PC-3 (cell line): ENCODE measurements at places on chromosomes 12 and 14. TPM values are rescaled to one million over a fixed set of nuclear protein-coding genes. Genes with fewer than 3 reads are reported as not detected.

Gene SOAT2
- total RNA-seq = 0.07 and 0.86 TPM in 2 replicates

Gene GPD1
- 0.11 and 0.40 TPM in 2 replicates for total RNA-seq

Gene KRT6C
- total RNA-seq = not detected in 2 replicates

Gene BCL11B
- 0.73 and 1.7 TPM in 2 replicates for total RNA-seq

Gene FOXM1
- 71.4 and 88.6 TPM in 2 replicates for total RNA-seq

Gene FSCB
- 0.12 and 0.15 TPM in 2 replicates for total RNA-seq

Gene TAPBPL
- 0.47 and 1.8 TPM in 2 replicates for total RNA-seq

Gene ESPL1
- 31.6 and 37.3 TPM in 2 replicates for total RNA-seq

GRCh38 chr12:6229224-6230218 is 29.3 kb downstream of the CD9 start:
- peak overlapping the region; percentile 52 for H3K4me3 ChIP-seq
- DNase-seq = peak; percentile 87
- peak overlapping the region; percentile 99 for H3K27ac ChIP-seq
- H3K4me1 ChIP-seq = peaks cover 55% of the 10 kb centered on the region
- H3K27me3 ChIP-seq = no peaks in the 10 kb centered on the region
- peaks cover 39% of the 10 kb centered on the region for H3K36me3 ChIP-seq

- H3K4me3 ChIP-seq = no peak within 1 kb of the TSS
- no peaks in the 10 kb centered on the region for H3K4me1 ChIP-seq
- no peaks in the 10 kb centered on the region for H3K36me3 ChIP-seq
- peaks cover 83% of the 10 kb centered on the region for H3K27me3 ChIP-seq
- DNase-seq = peak; percentile 10
Measured at GRCh38 chr12:4379405-4379804, at the start of gene FGF23. Gene FGF23, minus strand, starts transcription at chr12:4379712. Its CDS starts 130 bp downstream, at chr12:4379582.

- H3K27ac ChIP-seq = no peak overlapping the region
- peaks cover 10% of the 10 kb centered on the region for H3K27me3 ChIP-seq
- H3K36me3 ChIP-seq = no peaks in the 10 kb centered on the region
- no peak for DNase-seq
- H3K4me3 ChIP-seq = no peak overlapping the region
Measured at GRCh38 chr12:52708010-52708409, 4.7 kb upstream of the KRT77 start.

GRCh38 chr12:132554845-132555630 is 55.3 kb downstream of the LRCOL1 start:
- no peak overlapping the region for H3K27ac ChIP-seq
- no peaks in the 10 kb centered on the region for H3K4me1 ChIP-seq
- H3K4me3 ChIP-seq = no peak overlapping the region

DNA sequence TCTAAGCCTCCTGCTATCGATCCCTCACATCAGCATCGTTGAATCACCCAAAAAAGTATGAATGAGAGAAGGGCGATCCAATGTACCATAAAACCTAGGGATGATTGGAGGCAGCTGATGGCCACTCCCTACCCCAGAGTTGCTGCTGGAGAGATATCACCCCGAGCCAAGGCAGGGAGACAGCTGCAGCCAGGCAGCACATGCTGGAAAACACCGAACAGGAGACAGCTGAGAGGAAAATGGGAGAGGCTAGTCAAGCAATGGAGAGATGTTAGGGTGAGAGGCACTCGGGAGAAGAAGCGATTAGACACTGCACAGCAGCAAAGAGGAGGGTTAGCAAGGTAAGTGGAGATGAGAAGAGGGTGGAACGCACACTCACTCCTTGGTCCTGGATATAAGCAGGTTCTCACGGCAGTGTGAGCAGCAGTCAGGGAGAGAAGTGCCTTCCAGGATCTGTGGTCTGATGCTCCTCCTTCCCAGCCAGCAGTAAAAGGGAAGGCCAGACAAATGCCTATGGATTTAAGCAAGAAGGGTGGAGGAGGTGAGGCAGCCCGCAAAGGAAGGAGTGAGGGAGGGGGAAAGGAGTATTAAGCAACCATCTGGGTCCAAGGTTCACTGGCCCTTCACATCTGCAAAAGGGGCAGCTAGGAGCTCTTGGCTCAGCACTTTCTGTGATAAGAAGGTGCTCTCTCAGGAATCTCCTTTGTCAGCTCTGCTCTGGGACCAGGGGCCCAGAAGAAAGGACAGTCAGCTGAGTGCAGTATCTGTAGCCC is at the start of gene SLC7A7:
SLC7A7 (minus strand) TSS at position 495 of the 773 bp plus-strand sequence. CDS start 2,037 bp downstream, outside the sequence.
- H3K36me3 ChIP-seq = no peaks in the 10 kb centered on the region
- no peak for DNase-seq
- no peak within 1 kb of the TSS for H3K27ac ChIP-seq
- H3K4me3 ChIP-seq = no peak within 1 kb of the TSS
- peaks cover 13% of the 10 kb centered on the region for H3K4me1 ChIP-seq

GRCh38 chr12:52965337-52965731 is 16.4 kb downstream of the KRT18 start:
- no peaks in the 10 kb centered on the region for H3K27me3 ChIP-seq
- no peak for DNase-seq
- no peak overlapping the region for H3K4me3 ChIP-seq
- peaks cover 7% of the 10 kb centered on the region for H3K4me1 ChIP-seq
- H3K36me3 ChIP-seq = no peaks in the 10 kb centered on the region

DNA sequence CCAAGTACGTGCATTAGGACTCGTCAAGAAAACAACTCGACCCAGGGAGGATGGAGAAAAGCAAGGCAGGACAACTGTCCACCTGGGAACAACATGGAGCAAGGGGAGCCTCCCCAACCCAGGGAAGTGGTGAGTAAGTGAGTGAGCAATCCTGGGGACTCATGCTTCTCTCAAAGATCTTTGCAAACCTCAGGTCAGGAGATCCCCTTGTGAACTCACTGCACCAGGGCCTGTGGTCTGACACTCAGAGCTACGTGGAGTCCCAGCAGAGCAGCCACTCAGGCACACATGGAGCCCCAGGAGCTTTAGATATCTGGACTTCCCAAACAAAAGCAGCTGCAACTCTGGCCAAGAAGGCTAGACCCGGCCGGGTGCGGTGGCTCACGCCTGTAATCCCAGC is 12.2 kb upstream of the OR5AU1 start:
- H3K27me3 ChIP-seq = peaks cover 36% of the 10 kb centered on the region
- DNase-seq = no peak
- no peaks in the 10 kb centered on the region for H3K36me3 ChIP-seq
- H3K4me3 ChIP-seq = no peak overlapping the region
- no peak overlapping the region for H3K27ac ChIP-seq
- no peaks in the 10 kb centered on the region for H3K4me1 ChIP-seq

DNA sequence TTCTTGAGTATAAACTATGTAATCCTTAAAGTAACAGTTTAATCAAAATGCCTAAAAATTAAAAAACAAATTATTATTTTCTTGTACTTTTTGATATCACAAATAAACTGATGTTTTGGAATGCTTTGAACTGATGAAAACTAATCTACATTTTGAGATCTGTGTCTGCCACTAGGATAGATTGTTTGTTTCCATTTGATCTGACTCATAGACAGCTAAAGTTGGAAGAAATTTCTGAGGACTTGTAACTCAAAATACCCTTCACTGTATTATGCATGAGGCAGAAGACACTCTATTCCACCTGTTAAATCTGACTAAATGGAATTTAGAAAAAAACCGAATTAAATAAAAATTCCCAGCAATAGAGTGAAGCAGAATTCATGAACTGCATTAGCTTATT is 1400.0 kb upstream of the FLRT2 start:
- H3K4me1 ChIP-seq = no peaks in the 10 kb centered on the region
- H3K36me3 ChIP-seq = no peaks in the 10 kb centered on the region
- no peak overlapping the region for H3K27ac ChIP-seq
- DNase-seq = no peak
- H3K27me3 ChIP-seq = no peaks in the 10 kb centered on the region

- H3K4me3 ChIP-seq = no peak overlapping the region
- peaks cover 1% of the 10 kb centered on the region; the same call in 1 of the 2 replicates for H3K4me1 ChIP-seq
- no peaks in the 10 kb centered on the region for H3K27me3 ChIP-seq
Measured at GRCh38 chr14:55715889-55716288, 135.9 kb downstream of the KTN1 start.

GRCh38 chr12:91072931-91073330 is 15.1 kb upstream of the KERA start:
- no peak overlapping the region for H3K4me3 ChIP-seq
- peaks cover 27% of the 10 kb centered on the region for H3K4me1 ChIP-seq
- no peak overlapping the region for H3K27ac ChIP-seq
- no peaks in the 10 kb centered on the region for H3K27me3 ChIP-seq
- H3K36me3 ChIP-seq = no peaks in the 10 kb centered on the region
- DNase-seq = peak; percentile 28

GRCh38 chr14:103123634-103124500 is 606 bp downstream of the TNFAIP2 start:
- H3K27ac ChIP-seq = no peak overlapping the region
- no peaks in the 10 kb centered on the region for H3K27me3 ChIP-seq
- peak; percentile 44 for DNase-seq
- peak overlapping the region; percentile 80 for H3K4me3 ChIP-seq

DNA sequence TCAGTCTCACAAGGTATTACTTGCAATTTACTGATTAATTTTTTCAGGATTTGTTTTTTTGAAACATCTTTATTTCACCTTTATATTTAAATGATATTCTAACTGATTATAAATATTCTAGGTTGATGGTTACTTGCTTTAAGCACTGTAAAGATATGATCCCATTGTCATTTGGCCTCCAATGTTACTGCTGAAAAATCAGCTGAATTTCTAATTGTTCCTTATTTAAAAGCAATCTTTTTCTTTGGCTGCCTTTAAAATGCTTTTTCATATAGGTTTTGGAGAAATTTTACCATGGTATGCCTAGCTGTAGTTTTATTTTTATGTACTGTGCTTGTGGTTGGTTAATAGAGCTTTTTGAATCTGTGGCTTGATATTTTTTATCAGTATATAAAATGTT is 275.6 kb upstream of the PPFIA2 start:
- H3K4me3 ChIP-seq = no peak overlapping the region
- H3K4me1 ChIP-seq = no peaks in the 10 kb centered on the region
- H3K27ac ChIP-seq = no peak overlapping the region

DNA sequence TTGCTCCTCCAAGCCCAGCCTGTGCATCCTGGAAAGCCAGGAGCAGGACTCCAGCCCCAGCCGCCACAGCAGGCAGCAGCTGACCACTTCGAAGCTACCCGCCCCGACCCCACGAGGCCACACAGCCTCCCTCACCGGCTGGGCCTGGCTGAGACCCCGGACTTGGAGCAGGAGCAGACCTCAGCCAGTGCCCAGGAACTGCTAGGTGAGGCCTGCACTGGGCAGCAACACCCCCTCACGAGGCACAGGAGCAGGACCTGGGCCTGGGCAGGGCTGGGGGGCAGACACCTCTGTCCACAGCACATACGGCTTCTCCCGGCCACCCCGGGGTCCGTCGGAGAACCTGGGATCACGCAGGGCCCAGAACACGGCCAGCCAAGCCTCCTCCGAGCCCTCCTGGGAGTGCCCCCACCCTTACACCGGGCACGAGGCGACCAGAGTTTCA is 137.4 kb upstream of the C14orf180 start:
- no peaks in the 10 kb centered on the region for H3K36me3 ChIP-seq
- no peak for DNase-seq
- no peak overlapping the region for H3K4me3 ChIP-seq
- H3K27ac ChIP-seq = no peak overlapping the region

- 0 out of 2 replicates have a peak, but pooled peaks cover 5% of the 10 kb centered on the region for H3K27me3 ChIP-seq
- H3K36me3 ChIP-seq = peaks cover 7% of the 10 kb centered on the region; the same call in 1 of the 2 replicates
- peaks cover 22% of the 10 kb centered on the region for H3K4me1 ChIP-seq
- no peak overlapping the region for H3K27ac ChIP-seq
Measured at GRCh38 chr12:119666900-119667576, 895 bp upstream of the PRKAB1 start.

DNA sequence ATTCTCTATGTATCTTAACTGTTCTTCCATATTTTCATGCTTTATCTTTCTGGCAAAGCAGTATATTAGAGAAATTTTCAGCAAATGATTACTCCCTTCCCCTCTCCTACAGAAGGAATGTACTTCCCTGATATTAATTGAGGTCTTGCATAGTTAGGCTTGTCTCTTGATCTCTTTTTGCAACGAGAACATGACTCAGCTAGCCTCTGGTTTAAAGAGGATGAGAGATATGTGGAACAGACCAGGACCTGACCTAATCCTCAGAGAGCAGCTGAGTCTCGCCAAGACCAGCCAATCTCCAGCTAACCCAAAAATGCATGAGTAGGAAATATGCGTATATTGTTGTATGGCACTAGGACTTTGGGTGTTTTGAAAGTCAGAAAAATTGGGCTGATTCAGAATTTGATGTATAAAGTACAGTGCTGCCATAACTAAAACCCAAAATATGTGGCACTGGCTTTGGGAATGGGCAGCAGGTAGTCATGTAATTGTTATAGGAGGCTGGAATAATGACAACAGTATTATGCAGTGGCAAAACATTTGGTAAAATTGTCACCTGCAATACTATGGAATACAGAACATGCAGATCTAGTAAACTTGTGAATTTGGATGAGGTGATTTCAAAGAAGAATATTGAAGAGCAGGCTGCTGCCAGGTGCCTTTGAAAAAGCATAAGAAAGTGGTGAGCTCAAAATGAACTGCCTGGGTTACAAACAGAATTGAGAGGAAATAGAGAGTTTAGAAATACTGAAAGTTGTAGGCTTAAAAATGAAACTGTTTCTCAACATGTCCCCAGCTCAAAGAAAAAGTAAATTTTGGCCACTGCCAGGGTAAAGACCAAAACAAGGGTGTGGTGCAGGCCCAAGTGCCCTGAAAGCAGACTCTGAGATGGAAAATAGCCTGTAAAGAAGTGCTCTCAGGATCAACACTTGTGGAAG is 9.3 kb upstream of the USP15 start:
- no peak overlapping the region for H3K27ac ChIP-seq
- no peak overlapping the region for H3K4me3 ChIP-seq
- no peak for DNase-seq
- H3K27me3 ChIP-seq = no peaks in the 10 kb centered on the region
